Osteoblast (primary cell): ENCODE measurements at places on chromosomes 12 and 14.

GRCh38 chr12:125744201-125744600 lies 679.0 kb downstream of the AACS start:
- no peak for DNase-seq

GRCh38 chr12:2960996-2961616 lies 1.9 kb downstream of the TEAD4 start:
- DNase-seq, result peak; percentile 75

DNA sequence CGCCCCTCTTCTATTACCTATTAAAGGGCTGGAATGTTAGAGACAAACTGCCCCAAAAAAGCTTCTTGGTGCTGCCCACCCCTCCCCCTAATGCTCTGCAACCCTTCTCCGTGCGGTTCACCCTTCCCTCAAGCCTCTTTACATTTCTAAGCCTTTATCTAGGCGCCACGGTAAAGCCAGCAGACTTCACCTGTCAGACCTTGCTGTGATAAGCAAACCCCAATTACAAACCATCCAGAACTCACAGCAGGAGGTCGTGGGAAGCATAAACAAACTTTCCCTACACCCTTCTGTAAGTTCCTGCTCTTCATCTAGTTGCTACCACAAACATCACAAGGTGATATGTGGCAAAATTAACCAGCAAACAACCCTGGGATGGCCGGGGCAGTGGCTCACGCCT lies 56.8 kb downstream of the MOK start:
- no peak for DNase-seq

DNA sequence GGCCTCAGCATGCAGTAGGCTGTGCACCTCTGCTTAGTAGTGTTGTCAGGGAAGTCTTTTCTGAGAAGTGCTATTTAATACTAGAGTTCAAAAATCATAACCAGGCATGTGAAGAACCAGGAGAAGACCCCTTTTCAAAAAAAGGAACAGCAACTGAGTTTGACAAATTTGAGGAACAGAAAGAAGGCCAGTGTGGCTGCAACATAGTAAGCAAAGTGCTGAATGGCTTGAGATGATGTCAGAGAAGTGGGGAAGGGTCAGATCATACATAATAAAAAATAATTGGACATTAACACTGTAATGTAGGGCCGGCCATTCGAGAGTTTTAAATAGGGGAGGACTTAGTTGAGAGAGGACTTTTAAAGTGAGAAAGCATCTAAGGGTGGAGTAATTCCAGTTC lies 11.1 kb upstream of the CNTN1 start:
- no peak for DNase-seq

DNA sequence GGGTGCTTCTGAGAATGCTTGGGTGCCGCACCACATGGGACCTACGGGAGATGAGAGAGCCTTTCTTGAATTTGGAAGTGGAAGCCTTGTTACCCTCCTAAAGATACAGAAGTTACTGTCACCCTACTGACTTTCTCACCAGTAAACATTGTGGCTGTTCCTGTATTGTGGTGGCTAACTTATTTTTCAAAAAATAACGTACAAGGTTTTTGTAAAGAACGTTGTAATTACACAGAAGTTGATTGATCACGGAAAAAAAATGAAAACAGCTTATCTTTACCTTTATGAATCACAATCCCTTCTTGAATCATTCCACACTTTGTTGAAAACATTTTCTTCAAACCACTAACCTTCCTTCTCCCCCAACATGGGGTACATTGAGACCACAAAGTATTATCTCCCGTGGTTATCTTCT lies 22.0 kb upstream of the PPFIBP1 start:
- no peak for DNase-seq

DNA sequence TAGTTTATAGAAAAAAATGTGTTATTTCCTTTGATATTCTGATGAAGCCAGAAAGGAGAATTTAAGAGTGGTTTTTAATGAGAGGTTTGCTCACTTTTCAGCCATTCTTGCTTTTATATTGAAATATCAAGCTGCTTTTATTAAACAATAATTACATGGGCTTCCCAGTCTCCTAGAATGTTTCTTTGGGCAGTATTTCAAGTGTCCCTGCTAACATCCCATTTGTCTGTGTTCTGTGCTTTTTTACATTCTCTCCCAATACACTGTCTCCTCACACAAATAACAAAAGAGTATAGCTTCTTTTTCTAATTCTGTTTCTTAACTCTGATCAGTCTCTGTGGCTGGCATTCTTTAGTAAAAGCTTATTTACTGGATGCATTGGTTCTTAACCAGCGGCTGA lies 145.4 kb downstream of the TPH2 start:
- DNase-seq, result no peak

GRCh38 chr12:40343124-40343523 lies 118.3 kb downstream of the LRRK2 start:
- no peak for DNase-seq

DNA sequence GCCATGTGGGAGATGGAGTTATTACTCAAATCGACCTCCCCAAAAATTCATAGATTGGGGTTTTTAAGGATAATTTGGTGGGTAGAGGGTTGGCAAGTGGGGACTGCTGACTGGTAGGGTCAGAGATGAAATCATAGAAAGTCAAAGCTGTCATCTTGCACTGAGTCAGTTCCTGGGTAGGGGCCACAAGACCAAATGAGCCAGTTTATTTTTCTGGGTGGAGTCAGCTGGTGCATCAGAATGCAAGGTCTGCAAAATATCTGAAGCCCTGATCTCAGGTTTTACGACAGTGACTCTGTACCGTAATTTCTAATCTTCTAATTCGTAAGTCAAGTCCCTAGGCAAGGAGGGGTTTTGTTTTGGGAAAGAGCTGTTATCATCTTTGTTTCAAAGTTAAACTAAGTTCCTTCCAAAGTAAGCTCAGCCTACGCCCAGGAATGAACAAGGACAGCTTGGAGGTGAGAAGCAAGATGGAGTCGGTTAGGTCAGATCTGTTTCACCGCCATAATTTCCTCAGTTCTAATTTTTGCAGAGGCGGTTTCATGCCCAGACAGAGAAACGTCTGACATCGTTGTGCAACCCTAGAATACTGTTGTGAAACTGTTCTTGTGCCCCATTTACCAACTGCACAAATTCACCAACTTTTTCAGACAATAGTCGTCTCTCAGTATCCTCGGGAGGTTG lies 104.5 kb upstream of the SFSWAP start:
- no peak for DNase-seq

- no peak for DNase-seq
These were observed 48.8 kb downstream of the SYNE3 start for GRCh38 chr14:95467657-95468056.

DNA sequence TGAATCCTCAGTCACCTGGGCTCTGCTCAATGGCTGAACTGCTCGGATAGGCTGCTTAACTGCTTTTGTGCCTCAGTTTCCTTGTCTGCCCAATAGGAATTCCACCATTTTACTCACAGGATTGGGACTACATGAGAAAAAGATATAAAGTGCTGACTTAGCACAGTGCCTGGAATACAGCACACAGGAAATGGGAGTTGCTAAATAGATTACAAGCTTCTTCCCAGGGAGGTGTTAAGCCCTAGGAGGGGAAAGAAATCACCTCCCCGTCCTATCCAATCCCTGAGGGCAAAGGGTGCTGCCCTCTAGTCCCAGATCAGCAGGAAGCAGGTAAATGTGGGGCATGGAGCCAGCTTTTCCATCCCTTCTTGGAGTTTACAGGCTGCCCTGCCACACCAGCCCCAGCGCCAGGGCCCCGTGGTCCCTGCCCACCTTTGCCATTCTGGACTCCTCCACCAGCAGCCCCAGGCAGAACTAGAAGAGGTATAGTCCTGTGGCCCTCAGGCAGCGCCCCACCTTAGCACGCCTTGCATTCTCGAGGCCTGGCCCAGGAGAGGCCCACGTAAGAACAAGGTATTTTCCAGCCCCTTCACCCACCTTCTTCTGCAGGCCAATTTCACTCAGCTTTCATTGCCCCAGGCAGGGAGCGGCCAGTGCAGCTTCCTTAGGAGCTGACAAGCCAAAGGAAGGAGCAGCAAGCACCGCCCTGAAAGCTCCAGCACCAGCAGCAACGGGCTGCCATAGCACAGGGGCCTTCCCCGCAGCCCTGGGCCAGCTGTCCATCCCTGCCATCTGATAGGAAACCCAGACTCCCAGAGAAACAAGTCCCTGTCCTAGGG lies 28.8 kb upstream of the RPLP0 start:
- DNase-seq, result peak; percentile 84

GRCh38 chr12:100824476-100824875 lies 29.9 kb downstream of the ANO4 start:
- no peak for DNase-seq

GRCh38 chr12:70400124-70400523 lies 34.0 kb downstream of the KCNMB4 start:
- DNase-seq, result no peak

DNA sequence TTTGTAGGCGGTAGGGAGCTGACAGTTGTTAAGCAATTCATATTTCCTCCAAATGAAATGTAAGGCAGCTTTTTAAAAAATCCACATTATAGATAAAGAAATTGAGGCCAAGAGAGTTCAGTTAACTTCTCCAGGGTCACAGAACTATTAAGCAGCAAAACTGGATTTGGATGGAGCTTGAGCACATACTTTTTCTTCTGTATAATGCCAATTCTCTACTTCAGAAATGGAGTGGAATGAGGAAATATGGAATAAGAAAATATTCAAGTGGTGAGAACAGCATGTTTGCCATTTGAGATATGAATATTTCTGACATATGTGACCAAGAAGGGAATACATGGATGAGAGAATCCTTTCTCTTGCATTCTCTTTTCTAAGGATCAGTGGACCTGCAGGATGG lies 233.1 kb downstream of the FOXG1 start:
- DNase-seq, result no peak

GRCh38 chr12:31008241-31008761 lies 65.4 kb upstream of the DDX11 start:
- no peak for DNase-seq

- peak; percentile 54 for DNase-seq
These were observed 67.2 kb downstream of the SCARB1 start for GRCh38 chr12:124796303-124796960.

- no peak for DNase-seq
These were observed 32.7 kb downstream of the NOPCHAP1 start for GRCh38 chr12:105018776-105019175.

- no peak for DNase-seq
These were observed 37.2 kb downstream of the GABARAPL1 start for GRCh38 chr12:10249690-10250455.

DNA sequence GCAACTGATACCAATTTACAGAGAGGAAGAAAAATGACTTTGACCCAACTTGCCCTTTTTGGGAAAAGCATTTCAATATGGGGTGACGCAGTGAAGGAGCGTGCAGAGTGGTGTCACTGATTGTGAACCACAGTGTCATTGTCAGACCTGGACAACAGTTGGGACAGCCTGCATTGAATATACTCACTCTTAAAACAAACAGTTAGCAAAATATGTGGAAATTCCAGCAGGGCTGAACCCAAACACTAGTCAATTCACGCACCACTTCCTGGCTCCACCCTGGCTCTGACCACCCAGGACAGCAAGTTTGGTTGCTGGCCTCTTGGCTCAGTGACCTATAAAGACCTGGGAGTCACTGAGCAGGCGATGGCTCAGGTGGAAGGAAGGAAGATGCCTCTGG lies 61.3 kb downstream of the NOS1 start:
- no peak for DNase-seq

GRCh38 chr12:128792398-128792797 lies 31.4 kb downstream of the SLC15A4 start:
- DNase-seq, result no peak
